GM12864 (cell line): ENCODE measurements at places on chromosomes 7 and 10.

DNA sequence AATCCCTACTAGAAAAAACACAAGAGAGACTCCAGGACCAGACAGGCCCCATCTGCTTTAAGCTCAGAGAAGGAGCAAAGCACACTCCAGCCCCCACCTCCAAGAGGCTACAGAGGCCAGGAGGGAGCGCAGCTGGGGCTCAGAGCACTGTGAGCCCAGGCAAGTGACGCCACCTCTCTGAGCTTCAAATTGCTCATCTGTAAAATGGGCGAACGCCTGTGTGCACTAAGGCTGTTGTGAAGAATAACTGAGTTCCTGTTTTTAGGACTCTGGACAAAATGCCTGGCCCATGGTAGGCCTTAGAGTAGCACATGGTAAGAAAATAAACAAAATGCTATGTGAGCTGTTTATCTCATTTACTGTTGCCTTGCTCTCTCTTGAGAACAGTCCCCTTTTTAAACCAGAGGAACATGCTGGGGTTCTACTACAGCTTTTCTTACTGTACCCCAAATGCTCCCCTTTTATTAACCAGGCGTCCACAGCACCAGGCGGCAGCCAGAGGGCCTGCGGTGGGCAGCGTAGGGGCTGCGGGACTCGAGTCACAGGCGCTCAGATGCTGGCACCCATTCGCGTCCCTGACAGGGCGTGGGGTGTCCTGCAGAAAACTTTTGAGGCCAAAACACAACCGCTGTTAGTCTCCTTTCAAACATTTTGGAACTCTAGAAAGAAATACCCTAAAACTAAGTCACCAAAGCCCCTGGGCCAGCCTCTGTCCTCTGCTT is 103.8 kb downstream of the TAX1BP1 start:
- DNase-seq, result no peak

DNA sequence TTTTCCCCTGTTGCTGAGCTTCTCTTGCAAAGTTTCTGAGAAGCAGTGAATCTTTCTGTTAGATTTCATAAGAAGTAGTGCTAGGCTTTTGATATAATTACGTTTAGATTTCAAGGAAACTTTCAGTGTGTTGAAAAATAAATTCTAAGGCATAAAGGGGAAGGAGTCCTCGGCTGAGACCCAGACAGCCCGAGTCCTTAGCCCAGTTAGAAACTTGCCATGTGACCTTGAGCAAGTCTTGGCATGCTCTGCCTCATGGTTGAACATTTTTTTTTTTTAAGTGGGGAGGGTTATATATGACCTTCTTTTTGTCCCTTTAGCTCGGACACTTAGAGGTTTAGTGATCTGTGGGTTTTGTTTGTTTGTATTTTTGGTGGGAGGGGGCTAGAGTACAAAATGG is 117.5 kb downstream of the TCF7L2 start:
- DNase-seq, result no peak

GRCh38 chr7:69457595-69458504 is 140.4 kb upstream of the AUTS2 start:
- DNase-seq, result no peak

DNA sequence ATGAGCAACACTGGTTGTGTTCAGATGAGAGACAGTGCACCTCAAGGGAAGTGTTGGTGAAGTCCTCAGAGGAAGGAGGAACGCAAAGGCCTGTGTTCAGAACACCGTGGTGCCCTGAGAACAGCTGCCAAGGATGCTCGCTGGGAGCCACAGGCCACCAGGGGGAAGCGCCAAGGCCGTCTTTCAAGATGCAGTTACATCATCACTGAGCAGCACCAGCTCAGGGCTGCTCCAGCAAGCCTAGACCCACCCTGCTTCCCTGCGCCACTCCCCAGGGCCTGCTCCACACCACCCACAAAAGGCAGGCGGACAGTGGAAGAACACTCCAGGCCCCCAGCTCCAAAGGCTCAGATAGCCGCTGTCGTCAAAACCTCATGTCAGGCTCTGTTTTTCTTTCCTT is 378.8 kb downstream of the DPP6 start:
- no peak for DNase-seq

DNA sequence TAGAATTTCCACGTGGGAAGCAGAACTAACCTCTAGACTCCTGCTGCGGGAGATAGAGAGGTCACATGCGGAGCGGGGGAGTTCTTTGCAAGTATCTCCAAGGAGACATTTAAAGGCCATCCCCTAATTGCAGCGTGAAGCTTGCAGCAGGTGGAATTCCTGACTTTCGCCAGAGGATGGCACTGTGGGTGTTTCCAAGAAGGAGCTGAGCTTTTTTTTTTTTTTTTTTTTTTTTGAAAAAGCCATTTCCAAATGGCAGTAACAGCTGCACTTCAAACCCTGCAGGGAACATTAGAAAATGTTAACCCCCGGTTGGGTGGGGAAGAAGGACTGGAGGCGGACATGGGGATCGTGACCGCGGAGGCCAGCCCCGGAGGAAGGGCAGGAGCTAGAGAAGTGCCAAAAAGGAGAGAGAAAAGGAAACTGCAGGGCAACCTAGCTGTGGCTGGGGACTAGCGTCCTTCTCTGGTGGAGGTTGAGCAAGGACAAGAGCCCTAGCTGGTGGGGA is 487.7 kb downstream of the TYW1 start:
- DNase-seq, result no peak

- DNase-seq, result no peak
These were observed 94.4 kb upstream of the SEMA3C start for GRCh38 chr7:81013083-81013817.

DNA sequence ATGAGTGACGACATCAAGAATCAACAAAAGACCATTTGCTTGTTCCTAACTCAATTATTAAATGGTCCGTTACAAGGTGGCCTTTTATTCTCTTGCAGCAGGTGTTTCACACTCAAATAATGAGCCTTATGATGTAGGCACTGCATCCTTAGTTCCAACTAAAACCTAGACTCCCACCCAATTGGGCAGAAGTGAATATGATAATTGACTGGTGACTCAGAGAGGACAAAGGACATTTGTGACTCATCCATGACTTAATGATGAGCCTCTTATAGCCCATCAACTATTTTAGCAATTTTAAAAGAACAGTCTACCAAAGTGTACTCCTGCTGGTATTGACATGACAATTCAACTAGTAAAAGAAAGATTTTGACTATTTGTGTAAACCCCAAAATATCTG is 1027.8 kb upstream of the PHF14 start:
- no peak for DNase-seq

DNA sequence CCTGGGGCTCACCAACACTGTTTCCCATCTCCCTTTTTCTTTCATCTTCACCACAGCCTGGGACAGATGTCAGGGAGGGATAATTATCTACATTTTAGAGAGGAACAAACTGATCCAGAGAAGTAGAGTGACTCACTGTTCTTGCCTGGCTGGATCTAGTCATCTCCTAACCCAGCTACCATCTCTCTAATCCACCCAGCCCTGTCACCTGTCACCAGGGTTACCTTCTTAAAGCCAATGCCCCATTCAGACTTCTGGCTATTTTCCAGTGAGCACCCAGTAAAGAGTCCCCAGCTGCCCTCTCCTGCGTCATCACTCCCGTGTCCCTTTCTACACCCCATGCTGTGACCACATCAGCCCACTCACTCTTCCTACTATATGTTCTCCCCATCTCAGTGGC is 68.4 kb upstream of the DUSP5 start:
- DNase-seq, result no peak

GRCh38 chr7:47506382-47507339 is 75.2 kb downstream of the TNS3 start:
- no peak for DNase-seq

GRCh38 chr10:118658762-118659161 is 63.3 kb upstream of the PRLHR start:
- DNase-seq, result no peak

DNA sequence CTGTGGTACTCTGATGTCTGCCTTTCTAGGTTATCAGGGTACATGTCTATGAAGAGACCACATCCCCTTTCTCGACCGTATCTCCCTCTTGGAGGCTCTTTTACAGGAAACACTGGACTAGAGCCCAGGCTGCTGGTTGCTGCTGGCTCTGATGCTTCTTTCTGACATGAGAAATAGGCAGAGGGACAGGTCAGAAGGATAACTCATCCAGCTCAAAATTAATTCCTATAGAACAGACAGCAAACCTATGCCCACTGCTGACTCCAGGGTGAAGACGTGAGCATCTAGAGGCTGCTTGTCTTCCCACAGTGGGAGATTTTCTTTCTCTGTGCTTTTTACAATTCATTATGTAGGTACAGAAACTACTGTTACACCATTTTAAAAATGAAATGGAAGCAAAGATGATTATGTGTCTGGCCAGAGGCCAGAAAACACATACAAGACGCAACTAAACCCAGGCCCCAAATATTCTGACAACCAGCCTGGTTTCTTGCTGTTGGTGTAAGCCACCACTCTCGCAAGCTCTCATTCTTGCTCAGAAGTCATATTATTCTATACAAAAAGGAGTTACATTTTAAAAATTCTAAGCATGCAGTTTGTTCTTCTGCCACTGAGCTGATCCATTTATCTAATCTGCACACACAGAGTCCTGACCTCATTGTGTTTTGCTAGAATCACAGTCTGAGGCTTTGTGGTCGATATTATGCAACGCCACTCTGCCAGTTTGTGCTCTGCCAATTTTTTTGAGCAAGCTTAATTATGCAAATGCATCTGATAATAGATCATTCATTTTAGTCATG is 424.3 kb downstream of the KIF20B start:
- no peak for DNase-seq

GRCh38 chr7:159094023-159094740 is 50.5 kb downstream of the VIPR2 start:
- DNase-seq, result no peak

- DNase-seq, result no peak
These were observed 894 bp downstream of the ATXN7L1 start for GRCh38 chr7:105875505-105875904.

DNA sequence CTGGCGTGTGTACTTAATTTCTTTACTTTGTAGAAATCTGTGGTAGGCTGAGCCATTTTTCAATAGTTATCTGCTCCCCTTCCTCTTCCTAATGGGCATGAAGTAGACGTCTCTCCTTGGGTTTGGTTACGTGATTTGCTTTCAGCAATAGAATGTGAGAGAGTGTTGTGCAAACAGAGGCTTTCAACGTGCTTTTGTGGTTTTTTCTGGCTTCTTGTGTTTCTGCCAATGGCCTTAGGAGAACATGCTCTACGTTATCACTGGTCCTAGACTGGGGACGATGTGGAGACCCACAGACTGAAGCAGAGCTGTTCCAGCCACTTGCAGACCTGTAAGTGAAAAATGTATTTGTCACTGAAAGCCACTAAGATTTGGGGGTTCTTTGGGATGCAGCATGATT is 107.2 kb upstream of the NPTX2 start:
- DNase-seq, result no peak

DNA sequence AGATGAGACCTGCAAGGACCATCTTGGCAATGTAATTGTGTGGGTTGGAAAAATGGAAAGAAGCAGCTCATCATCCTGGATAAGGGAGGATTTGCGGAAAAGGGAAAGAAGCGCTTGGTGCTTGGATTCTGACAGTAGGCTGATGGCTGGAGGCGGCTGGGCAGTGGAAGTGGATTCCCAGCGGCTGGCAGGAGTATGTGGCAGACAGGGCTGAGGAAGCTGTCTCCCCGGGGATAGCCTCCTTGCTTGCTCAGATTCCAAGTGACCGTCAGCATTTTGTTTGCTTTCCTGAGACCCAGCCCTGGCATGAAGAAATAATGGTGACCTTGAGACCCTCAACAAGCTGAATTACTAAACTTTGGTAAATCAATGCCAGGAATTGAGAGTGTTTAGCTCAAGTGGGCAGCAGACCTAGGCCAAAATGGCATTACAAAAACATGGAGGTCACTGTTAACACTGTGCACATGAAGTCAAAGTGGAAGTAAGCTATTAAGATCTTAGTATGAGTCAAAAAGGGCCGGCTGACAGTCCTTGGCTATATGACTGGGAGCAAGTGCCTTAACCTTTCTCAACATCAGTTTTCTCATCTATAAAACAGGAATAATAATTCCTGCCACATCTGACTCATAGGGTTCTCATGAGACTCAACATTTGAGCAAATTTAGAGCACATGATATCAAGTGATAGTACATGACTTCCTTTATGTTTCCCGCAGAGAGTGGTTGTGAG is 21.3 kb downstream of the SLC25A28 start:
- no peak for DNase-seq

GRCh38 chr10:35896001-35896400 is 253.9 kb upstream of the FZD8 start:
- no peak for DNase-seq

- no peak for DNase-seq
These were observed 337.6 kb upstream of the SEMA3A start for GRCh38 chr7:84532196-84532595.

DNA sequence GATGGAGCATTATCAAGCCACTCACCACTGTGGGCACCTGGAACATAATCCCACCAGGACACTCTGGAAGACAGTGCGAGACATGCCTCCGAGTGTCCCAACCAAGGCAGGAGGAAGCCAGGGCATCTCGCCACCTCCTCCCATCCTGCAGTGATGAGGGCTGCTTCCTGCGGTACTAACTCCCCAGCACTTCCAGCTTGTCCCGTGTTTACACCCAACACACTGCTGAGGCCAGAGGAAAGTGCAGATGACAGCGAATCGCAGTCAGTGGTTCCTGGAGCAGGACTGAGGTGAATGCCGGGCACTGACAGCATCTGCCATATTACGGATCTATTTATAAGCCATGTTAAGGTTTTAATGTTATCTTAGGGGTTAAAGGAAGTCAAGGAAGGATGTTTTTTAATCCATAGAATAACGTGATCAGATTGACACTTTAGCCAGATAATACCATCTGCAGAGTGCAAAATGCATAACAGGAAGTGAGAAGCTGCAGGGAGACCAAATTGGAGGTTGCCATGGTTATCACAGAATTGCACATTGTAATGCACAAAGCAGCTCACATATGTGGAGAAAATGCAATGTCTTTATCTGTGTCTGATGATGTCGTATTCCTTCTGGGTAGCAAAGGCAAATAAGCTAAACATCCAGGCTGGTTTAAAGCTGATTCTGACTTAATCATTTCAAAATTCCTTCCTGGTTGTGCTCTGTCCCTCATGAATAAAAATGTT is 314.1 kb upstream of the C7orf33 start:
- DNase-seq, result no peak

- DNase-seq, result no peak
These were observed 33.9 kb downstream of the TSPAN14 start for GRCh38 chr10:80487791-80488538.

DNA sequence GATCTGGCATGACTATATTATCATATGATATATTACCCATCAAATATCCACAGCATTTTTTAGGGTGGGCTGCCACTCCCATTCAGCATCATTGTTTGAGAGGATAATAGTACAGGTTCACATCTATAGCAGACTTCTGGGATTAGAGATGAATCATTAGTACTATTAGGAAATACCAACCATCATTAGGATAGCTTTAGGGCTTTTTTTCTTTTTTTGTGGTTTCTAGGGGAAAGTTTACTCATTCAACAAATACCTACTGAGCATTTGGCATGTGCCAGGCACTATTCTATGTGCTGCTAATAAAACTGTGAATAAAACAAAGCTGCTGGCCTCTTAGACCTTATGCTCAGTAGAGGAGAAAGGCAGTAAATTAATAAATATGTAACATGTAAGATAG is 40.6 kb downstream of the NHLRC2 start:
- no peak for DNase-seq

DNA sequence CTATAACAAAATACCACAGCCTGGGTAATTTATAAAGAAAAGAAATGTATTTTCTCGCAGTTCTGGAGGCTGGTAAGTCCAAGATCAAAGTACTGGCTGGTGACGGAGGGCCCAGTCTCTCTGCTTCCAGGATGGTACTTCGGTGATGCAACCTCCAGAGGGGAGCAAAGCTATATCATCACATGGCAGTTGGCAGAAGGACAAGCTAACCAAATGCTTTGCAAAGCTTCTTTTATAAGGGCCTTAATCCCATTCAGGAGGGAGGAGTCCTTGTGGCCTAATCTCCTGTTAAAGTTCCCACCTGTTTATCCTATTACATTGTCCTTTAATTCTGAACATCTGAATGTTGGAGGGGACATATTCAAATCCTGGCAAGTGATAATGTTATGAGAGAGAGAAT is 134.1 kb upstream of the SP4 start:
- no peak for DNase-seq
